Dermis blood vessel endothelial cell (primary cell): ENCODE measurements at places on chromosomes 5 and 9.

DNA sequence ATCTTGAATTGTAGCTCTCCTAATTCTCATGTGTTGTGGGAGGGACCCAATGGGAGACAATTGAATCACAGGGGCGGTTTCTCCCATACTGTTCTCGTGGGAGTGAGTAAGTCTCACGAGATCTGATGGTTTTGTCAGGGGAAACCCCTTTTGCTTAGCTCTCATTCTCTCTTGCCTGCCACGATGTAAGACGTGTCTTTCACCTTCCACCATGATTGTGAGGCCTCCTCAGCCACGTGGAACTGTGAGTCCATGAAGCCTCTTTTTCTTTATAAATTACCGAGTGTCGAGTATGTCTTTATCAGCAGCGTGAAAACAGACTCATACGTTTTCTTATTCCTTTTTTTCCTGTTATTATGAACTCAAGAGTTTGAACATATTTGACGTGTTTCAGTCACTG, 39.1 kb downstream of the RETREG1 start:
- DNase-seq: no peak

DNA sequence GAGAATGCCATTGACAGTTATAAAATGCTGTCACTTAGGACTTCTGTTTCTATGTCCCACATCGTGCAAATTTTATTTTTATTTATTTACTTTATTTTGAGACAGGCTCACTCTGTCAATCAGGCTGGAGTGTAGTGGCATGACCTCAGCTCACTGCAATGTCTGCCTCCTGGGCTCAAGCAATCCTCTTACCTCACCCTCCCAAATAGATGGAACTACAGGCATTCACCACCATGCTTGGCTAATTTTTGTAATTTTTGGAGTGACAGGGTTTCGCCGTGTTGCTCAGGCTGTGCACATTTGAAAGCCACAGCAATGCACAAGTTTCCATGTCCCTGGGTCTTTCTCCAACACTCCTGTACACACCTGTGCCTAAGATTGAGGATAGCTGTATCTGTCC, 51.8 kb downstream of the ADAMTS16 start:
- no peak for DNase-seq

- DNase-seq: peak; percentile 30
Observed at GRCh38 chr5:65563777-65564176, 681 bp downstream of the PPWD1 start.

- DNase-seq: no peak
Observed at GRCh38 chr9:136634904-136635303, 27.8 kb upstream of the EGFL7 start.

GRCh38 chr5:180130876-180131740, 59.5 kb upstream of the RNF130 start:
- no peak for DNase-seq

- DNase-seq: no peak
Observed at GRCh38 chr9:135340143-135340655, 139.4 kb upstream of the PPP1R26 start.

DNA sequence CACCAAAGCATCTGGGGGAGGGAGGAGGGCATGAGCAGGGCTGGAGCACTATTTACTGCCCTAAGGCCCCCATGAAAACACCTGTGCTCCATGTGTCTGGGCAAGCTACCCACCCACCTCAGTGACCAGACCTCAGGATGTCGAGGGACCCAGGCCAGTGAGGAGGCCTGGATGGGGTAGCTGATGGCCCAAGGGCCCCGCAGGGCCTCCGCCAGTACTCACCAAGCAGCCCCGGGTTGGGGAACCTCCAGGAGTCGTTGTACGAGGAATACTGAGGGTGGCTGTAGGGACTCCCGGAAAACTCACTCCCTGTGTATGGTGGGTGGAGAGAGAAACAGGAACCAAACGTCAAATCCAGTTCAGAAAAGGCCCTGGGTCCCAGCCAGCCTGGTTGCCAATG, 187.4 kb downstream of the PAX5 start:
- DNase-seq: no peak

DNA sequence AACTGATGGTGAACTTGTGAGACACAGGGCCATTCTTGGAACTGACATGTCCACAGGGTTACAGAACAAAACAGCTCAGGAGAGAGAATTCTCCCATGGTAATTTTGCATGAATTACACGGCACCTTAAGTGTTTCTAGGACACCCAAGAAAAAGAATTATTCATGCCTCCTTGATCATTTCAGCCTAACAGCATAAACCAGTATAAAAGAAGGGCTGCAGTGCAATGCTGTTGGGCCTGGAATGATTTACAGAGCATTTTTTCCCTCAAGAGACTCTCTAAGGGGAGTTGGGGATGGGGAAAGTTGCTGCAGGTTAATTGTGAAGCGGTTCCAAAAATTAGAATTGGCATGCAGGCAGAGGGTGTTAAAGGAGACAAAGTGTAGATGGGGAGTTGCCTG, 136.4 kb upstream of the FBXL7 start:
- no peak for DNase-seq

DNA sequence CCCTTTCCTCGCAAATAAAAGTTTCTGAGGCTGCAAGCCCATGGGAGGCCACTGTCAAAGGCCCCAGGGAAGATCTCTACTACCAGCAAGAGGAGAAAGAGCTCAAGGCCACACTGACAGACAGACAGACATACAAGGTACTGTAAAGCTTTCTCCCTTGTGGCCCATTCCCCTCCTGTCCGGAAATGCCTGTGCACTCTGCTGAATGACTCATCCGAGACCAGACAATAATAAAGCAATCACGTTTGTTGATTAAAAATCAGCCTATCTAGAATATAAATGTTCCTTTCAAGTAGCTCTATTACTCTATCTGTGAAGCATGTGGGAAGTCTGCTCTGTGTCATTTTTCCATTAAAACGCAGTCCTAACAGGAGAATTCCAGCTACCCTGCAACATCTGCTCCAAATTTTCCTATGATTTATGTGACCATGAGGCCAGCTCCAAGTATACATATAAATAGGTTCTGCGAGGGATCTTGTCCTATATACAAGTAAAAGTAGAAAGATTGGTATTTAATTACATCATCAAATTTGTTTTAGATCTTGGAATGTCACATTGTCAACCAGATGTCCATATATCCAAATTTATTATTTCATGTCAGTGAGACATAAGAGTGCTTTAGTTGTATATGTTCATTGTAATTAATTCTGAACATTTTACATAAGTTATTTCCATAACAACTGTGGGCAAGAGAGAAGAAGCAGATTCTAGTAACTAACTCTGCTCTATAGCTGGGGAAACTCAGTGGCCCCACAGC, 34.7 kb upstream of the TGFBI start:
- DNase-seq: peak; percentile 67

DNA sequence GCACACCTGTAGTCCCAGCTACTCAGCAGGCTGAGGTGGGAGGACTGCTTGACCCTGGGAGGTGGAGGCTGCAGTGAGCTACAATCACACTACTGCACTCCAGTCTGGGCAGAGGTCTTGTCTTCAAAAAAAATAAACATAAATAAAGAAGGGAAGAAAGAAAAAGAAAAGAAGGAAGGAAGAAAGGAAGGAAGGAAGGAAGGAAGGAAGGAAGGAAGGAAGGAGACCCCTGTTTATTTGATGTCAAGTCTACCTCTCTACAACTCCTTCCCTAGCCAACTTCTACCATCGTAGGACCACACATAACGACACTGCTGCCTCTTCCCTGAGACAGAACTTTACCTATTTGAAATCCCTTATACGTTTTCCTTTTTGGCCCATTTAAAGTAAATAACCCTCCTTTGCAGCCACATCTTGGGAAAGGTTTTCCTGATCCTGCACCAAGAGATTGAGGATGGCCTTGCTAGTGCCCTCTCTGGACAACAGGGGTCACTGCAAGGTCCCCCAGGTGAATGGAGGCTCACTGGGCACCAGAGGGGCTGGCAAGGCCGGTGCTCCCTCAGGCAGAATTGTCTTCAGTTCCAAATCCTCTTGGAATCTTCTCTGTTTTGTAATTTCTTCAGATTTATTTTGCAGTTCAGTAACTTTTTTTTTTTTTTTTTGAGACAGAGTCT, 10.5 kb downstream of the RPS14 start:
- peak; percentile 57 for DNase-seq

DNA sequence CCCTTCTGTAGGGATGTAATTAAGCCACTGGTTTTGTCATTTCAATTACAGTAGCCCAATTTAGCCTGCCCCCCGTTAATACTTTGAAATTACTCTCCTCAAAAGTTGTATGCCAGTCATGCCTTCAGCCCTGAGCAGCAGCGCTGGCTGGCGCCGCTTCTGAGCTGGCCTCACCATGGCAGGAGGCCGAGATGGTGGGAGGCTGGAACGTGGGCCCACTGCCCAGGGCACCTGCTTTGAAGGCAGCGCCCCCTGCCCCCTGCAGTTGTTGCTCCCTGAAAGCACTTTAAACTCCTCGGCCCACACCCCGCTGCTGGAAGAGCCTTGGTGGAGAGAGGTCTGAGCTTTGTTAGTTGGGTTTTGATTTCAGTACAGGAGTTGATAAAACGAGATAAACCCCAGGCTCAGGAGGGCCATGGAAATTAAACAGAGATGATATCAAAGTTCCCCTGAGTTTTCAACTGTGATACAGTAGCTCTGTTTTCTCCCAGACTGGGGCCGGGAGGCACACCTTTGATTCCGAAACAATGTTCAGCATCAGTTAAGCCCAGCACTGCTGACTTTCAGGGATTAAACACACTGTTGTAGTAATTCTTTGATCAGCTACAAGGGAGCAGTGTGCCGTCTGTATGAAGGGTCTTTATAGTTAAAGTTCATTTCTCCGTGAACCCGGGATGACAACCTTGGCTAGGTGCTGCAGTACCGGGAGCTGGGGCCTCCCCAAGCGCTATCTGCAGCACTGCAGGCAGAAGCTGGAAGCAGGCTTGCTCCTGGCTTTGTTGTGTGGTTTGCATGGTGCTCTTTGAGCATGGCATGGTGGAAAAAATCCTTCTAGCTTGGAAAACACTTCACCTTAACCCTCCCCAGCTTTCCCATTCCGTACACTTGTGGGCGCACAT, 9.5 kb downstream of the MVB12B start:
- peak; percentile 52 for DNase-seq

DNA sequence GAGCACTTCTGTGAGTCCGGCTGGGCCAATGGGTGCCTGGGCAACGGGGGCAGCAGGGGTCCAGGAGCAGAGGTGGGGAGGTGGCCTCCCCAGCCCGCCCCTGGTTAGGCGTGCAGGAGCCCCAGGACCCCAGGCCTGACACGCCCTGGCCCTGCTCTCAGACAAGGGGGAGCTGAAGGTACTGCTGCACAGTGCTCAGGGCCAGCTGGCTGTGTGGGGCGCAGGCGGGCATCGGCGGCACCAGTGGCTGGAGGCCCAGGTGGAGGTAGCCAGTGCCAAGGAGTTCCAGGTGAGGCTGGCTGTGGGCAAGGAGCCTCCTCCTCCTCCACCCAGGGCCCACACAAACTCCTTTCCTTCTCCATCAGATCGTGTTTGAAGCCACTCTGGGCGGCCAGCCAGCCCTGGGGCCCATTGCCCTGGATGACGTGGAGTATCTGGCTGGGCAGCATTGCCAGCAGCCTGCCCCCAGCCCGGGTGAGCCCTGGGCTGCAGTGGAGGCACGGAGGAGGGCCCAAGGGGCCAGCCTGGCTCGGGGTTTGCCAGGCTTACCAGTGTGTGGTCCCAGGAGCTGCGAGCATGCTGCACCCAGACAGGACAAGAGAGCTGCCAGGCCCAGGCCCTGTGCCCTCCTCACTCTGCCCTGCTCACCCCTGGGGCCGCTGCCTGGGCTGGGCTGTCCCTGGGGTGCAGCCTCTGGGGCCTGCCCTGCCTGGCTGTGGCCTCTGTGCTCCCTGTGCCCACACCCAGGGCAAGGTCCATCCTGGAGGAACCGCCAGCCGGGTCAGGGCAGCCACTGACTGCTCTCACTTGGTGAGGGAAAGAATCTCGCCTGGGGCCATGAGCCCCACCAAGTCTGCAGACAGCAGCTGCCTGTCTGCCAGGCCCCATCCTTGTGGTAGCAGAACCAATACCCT, 7.0 kb downstream of the MAMDC4 start:
- no peak for DNase-seq

- no peak for DNase-seq
Observed at GRCh38 chr5:167639766-167640165, 651.7 kb upstream of the WWC1 start.

GRCh38 chr5:109035436-109035835, 287.7 kb downstream of the FER start:
- DNase-seq: no peak

- DNase-seq: no peak
Observed at GRCh38 chr9:33168941-33169544, 1.9 kb upstream of the B4GALT1 start.

DNA sequence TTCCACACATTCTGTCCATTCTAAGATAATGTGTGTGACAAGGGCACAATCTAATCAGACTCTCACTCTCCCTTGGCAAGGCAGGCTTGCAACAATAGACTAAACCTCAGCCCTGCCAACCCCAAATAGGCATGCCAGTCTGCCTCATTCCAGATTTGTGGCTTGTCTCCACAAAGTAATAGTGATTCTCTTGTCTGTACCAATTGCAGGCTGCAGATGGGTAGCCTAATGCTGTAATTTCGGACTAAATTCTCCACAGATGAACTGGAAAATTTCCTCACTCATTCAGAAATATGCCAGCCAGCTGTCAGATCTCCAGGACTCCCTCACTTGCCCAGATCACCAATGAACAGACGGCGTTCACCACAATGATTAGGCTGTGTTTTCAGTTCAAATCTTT, 413.6 kb downstream of the ELAVL2 start:
- DNase-seq: no peak

DNA sequence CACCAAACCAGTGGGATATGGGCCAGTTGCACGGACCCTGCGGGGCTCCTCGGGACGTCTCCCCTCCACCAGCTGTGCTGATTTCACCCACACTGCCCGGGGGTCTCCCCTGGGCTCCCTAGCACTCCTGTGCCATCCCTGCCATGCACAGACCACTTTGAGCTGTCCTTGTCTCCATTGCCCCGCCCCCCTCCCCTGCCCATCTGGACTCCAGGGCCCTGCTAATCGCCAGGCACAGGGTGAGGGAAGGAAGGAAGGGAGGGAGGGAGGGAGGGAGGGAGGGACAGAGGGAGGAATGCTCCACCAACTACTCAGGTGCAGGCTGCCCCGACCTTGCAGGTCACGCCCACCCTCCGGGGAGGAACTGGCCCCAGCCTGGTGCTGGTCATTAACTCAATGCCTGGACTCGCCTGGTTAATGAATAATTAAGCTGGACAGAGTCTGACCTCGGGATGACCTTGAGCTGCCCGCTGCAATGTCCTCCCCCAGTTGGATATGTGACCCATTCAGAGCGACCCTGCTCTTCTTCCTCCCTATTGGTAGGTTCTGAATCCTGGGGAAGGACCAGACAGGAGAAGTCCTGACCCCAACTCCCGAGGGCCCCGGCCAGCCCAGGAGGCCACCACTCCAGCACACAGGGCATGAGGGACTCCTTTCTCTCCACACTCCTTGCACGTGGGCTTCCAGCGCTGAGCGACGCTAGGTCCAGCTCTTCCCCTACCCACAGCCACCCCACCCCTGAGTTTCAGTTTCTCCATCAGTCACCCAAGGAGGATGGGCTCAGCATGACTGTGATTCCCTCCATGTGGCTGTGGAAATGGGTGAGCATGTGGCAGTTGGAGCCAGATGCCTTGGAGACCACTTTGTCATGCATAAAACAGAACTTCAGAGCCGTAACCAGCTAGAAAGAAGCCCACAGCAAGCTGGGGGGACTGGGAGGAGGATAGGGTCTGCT, 62.1 kb downstream of the C9orf50 start:
- no peak for DNase-seq
